ENCODE measurements at places on chromosomes 11 and 22.

- no peaks in the 10 kb centered on the region for H3K36me3 ChIP-seq
- no peak for DNase-seq
- H3K4me1 ChIP-seq: peaks cover 6% of the 10 kb centered on the region
- no peaks in the 10 kb centered on the region for H3K27me3 ChIP-seq
These were observed 17.9 kb upstream of the ZC3H12C start for GRCh38 chr11:110075105-110075846.

DNA sequence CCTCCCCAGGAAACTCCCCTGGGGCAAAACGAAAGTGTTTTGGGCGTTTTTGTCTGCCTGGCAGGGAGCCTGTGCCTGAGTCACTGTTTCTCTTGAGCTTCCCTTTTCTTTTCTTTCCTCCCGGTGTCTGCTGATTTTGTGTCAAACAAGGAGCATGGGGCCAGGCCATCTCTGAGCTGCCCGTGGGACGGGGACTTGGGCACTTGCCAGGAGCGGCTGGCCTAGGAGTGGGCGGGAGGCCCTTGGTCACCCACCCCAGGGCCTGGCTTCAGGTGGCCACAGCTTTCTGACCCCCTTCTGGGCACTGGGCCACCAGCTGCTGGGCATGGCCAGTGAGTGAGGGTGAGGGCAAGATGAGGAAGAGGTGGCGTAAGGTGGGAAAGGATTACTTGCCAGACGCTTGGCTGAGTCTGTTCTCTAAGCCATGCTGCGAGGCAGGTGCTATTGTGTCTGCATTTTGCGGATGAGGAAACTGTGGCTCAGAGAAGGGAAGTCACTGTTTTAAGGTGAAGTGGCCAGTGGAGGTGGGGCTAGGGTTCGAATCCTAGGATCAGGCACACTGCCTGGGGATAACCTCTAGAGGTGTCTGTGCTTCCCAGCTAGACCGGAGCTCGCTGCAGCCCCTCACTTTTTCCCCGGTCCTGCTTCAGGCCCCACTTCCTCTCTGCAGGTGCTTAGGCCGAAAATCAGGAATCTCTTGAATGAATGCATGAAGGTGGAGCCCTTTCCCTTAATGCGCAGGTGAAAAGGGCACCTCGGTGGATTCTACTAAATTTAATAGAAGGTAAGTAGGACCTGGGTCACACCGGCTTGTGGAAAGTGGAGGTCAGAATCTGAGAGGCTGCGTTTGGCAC, 7.8 kb upstream of the NFAM1 start:
- H3K36me3 ChIP-seq: no peaks in the 10 kb centered on the region
- no peak for DNase-seq
- no peak overlapping the region for H3K27ac ChIP-seq
- no peaks in the 10 kb centered on the region for H3K27me3 ChIP-seq
- H3K4me1 ChIP-seq: peaks cover 13% of the 10 kb centered on the region
- H3K4me3 ChIP-seq: no peak overlapping the region

- H3K27ac ChIP-seq: no peak overlapping the region
- DNase-seq: no peak
- no peaks in the 10 kb centered on the region for H3K4me1 ChIP-seq
These were observed 8.8 kb upstream of the CUL5 start for GRCh38 chr11:107999759-108000455.

DNA sequence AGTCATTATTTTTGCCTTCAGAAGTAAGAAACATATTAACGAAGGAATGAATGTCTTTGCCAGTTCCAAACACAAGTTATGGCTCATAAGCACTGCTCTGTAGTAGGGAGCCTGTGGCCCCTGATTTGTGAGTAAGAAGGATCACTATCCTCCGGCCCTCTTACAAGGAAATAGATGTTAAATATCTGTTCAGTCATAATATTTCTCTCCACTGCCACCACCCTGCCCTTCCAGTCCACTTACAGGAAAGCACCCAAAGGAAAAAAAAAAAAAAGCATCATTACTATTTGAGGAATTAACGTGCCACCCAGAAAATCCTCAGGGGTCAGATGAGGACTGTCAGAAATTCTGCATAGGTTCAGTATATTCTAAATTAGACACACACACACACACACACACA, 123.4 kb downstream of the ETS1 start:
- H3K36me3 ChIP-seq: no peaks in the 10 kb centered on the region
- no peak for DNase-seq
- no peak overlapping the region for H3K27ac ChIP-seq

DNA sequence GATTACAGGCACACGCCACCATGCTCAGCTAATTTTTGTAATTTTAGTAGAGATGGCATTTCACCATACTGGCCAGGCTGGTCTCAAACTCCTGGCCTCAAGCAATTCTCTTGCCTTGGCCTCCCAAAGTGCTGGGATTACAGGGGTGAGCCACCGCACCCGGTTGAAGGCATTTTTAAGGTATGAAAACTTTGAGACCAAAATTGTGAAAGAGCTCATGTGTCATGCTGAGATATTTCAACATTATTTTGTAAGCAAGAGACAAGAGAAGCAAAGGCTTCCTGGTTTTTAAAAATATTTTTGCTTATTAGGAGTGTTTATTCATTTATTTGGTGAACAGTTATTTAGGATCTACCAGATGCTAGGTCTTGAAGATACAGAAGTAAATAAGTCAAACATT, 6.8 kb downstream of the NHERF4 start:
- no peaks in the 10 kb centered on the region for H3K36me3 ChIP-seq
- H3K27ac ChIP-seq: no peak overlapping the region
- H3K4me3 ChIP-seq: no peak overlapping the region
- no peaks in the 10 kb centered on the region for H3K4me1 ChIP-seq
